ENCODE measurements at places on chromosomes 1 and 21.
A peak's percentile ranks its signal among the peaks of the same experiment; 100 is the strongest.

DNA sequence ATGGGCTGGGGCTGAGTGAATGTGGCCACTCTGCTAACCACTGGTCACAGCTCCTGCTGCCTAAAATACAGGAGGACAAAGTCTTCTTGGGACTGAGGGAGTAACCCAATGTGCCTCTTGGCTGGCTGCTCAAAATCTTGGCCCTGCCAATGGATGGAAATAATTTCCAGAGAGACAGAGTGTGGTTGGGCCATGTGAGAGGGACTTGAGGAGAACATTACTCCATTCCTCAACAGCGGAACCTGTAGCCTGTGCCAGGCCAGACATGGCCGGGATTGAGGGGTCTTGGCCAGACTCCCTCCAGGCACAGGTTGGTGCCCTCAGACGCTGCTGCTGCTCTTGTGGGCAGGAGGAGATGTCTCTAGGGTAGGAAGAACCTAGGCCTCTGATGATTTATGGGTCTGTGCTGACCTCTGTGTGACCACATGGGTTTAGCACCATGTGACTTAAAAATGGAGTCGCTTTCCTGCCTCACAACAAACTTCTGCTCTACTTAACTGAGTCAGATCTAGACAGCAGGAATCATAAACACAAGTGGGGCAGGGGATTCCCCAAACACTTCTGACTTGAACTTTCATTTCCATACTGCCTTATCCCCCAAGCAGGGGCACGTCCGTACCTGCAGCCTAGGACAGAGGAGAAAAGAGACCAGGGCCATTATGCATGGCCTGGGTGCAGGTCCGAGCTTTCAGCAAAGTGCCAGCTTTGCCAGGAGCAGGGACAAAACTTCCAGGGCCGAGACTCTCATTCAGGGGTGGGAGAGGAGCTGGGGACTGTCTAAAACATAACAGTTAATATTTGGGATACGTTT lies 79.2 kb downstream of the CD34 start:
- DNase-seq = peak; percentile 67

- DNase-seq = no peak
Measured at GRCh38 chr1:25458541-25459298, 28.0 kb downstream of the MACO1 start.

DNA sequence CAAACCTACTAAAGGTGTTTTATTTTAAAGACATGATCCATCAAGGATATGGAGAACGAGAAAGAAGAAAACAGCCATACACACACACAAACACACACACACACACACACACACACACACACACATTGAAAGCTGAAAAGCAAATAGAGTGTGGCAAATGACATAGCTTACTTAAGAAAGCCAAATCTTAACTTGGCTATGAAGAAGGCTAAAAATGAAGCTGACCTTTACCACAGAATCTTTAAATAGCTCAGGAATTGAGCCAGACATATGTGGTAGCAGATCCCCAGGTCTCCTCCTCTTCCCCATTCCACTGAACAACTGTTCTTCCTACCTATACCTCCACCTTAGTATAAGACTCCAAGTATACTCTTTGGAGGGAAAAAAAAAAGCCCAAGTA lies 185.6 kb downstream of the CLEC20A start:
- no peak for DNase-seq

DNA sequence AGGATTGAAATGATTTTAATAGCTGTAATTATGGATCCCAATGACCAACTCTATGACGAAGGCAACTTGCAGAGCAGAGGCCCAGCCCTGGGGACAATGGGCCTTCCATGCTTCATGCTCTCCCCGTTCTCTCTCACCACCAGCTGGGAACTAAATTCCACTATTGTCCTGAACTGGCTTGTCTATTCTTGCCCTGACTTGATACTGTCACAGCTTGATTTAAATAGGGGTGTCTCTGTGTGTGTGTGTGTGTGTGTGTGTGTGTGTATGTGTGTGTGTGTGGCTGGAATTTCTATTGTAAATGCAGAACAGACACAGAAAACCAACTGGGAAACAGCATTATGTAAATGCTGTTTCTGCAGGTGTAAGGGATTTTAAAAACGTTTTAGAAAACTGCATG lies 57.0 kb downstream of the SLC22A15 start:
- DNase-seq = no peak

- no peak for DNase-seq
Measured at GRCh38 chr1:215104283-215104682, 21.7 kb downstream of the KCNK2 start.

DNA sequence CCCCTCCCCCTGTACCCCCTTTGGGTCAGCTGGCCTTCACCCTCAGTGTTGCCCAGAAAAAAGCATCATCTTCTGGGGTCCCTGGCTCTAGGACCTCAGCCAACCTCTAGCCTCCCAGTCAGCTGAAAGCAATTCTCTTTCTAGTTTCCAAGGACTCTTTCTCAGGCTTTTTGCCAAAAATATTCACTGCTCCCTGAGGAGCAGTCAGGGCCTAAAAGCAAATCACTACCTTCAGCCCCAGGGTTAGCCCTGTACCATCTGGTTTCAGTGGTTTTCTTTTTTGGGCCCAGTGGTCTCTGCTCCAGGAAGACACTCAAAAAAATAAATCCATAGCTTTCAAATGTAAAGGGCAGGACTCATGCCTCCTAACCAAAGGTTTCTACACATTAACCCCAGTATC lies 3.1 kb upstream of the LMOD1 start:
- DNase-seq = no peak

GRCh38 chr1:184866586-184866985 lies 107.7 kb downstream of the NIBAN1 start:
- DNase-seq = no peak

- DNase-seq = no peak
Measured at GRCh38 chr21:39447264-39447663, 1.7 kb upstream of the LCA5L start.

GRCh38 chr1:5990913-5991312 lies 1.3 kb downstream of the NPHP4 start:
- DNase-seq = no peak

DNA sequence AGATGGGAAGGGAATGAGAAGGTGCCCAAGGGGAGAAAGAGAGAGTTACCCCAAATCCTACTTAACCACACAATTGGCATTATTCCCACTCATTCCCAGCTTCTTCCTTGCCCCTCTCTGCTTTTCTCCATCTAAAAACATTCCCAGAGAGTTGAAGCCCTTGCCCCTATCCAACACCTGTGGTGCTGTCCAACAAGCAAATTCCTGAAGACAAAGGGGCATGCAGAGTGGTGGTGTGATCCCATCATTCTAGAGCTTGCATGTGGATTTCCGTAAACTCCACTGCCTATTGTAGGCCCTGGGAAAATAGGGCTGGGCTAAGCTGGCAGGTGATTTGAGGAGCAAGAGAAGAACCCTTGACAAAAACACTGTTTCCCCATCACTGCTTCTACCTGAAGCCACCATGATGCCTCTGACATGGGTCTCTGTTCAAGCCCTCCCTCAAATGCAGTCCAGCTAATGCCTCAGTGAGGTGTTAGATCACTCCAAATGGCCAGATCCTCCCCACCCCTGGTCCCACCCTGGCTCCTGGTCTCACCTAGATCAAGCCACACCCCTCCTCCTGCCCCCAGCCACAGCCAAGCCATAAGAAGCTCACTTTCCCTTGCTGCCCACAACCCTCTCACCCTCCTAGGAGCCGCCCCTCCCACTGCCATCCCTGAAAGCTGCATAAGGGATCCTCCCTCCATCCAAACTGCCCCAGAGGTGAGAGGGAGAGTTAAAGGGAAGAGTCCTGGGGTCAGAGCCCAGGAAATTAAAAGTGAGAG lies 29.5 kb downstream of the SYT2 start:
- no peak for DNase-seq

DNA sequence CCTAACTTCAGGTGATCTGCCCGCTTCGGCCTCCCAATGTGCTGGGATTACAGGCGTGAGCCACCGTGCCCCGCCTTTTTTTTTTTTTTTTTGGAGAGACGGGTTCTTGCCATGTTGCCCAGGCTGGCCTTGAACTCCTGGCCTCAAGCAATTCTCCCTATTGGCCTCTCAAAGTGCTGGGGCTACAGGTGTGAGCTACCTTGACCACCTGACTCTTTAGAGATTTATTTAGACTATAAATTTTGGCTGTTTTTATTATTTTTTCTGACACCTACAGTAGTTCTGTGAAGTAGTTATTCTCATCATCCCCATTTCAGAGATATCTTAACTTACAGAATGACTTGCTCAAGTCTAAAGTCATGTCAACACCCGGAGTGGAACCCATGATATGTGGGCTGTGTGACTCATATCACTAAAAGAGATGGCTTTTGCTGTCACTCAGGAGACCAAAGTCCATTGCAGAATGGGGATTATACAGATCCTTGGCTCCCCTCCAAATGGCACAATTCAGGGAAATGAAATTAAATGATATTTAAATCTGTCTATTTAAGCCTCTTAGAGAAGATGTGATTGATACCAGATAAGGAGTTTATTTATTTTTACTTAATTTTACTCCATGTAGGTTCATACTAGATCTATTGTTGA lies 93.2 kb downstream of the CTH start:
- no peak for DNase-seq

DNA sequence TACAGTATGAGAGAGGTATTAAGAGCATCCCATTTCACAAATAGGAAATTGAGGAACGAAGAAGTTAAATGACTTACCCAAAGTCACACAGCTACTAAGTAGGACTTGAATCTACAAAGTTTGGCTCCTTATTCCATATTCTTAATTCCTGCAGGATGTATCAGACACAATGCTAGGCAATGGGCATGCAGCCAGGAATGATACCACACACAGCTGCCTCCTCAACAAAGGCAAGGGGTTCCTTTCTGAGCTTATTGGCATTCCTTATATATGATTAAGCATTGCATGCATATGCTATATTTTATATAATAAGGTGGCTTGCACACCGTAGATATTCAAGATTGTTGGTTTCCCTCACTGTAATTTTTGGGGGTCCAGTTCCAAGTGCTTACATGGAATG lies 34.2 kb upstream of the JUN start:
- DNase-seq = no peak

GRCh38 chr1:153728305-153729066 lies 636 bp downstream of the INTS3 start:
- peak; percentile 22 for DNase-seq

DNA sequence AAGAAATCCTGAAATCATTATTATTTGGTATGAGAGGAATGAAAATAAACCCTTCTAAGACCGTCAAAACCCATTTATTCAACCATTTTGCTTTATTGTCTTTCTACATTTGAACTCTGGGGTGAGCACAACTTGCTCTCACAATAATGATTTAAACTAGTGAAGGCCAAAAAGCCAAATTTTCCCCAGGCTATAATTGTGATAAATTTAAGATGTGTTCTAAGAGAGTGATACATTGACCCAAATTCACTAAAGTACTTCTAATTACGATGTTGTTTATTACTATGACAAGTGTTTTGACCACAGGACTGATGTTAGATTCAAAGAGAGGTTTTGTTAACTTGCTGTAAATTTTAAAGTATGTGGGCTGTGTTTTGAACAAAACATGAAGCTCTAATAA lies 670.9 kb upstream of the NR5A2 start:
- no peak for DNase-seq

GRCh38 chr1:202011994-202012393 lies 1.6 kb downstream of the ELF3 start:
- no peak for DNase-seq

DNA sequence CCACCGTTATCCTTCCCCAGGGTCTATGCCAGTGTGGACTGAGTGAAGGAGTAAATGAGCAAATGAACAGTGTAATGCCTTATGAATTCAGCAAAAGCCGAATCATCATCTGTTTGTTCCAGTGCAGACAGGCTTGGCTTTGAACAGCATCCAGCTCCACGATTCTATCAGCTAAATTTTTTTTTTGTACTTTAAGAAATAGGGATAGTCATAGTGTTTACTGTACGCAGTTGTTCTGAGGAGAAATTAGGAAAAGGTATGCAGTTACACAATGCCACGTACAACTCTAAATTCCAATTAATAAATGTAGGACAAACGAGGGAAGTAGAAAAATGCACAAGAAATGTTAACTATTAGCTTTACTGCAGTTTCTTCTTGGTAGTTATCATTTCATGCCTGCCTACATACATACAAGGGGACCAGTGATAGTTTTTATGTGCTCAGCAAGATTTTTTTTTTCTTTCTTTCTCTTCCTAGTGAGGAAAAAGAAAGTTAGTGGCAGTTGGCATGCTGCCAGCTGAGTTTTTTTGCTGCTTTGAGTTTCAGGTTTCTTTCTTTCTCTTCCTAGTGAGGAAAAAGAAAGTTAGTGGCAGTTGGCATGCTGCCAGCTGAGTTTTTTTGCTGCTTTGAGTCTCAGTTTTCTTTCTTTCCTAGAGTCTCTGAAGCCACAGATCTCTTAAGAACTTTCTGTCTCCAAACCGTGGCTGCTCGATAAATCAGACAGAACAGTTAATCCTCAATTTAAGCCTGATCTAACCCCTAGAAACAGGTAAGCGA lies at the start of gene IFI44L:
Gene IFI44L, plus strand, starts transcription at position 646 of the 777 bp plus-strand sequence. CDS start 7,468 bp downstream, outside the sequence.
- peak; percentile 72 for DNase-seq

GRCh38 chr1:41041614-41042270 lies 20.2 kb upstream of the SLFNL1 start:
- no peak for DNase-seq

DNA sequence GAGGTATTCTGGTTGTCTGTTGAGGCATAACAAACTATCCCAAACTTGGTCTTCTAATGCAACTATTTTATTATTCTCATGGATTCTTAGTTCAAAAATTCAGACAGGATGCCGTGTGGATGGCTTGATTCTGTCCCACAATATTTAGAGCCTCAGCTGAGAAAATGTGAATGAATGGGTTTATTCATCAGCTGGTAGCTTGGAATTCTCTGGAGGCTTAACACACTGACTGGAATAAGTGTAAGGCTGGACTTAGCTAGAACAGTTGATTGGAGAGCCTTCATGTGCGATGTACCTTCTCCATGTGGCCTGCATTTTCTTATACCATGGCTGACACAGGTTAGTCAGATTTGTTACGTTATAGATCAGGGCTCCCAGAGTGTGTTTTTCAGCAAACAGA lies 30.8 kb downstream of the TNNI3K start:
- no peak for DNase-seq

GRCh38 chr21:46662765-46663500 lies 27.5 kb downstream of the PRMT2 start:
- DNase-seq = no peak

DNA sequence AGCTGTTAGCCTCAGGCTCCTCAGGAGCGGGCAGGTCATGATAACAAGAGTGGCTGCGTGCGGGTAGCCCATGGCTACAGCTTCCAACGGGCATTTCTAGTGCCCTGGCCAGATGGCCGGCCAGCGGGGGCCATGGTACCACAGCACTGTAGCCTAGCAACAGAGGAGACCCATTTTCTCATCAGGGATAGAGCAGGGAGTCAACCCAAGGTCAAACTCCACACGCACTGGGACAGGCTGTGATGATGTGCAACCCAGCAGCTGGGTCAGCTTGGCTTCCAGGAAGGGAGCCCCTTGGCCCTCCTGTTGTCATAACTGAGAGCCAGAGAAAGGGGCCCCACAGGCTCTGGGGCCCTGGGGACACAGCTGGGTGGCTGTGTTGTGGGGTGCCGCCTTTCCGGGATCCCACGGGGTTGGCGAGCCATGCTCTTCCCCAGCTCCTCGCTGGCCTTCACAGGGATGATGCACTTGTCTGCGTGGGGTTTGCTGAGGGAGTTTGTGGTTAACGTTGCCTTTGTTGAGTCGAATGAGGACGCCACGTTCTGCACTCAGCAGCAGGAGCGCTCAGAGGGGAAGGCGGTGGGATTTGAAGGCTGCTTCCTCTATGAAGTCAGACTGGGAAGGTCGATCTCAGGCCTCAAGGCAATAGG lies 46.3 kb downstream of the COL18A1 start:
- DNase-seq = no peak
